ENCODE measurements at places on chromosomes 3 and 15.

GRCh38 chr3:61718565-61718964, 157.2 kb downstream of the PTPRG start:
- DNase-seq: no peak

DNA sequence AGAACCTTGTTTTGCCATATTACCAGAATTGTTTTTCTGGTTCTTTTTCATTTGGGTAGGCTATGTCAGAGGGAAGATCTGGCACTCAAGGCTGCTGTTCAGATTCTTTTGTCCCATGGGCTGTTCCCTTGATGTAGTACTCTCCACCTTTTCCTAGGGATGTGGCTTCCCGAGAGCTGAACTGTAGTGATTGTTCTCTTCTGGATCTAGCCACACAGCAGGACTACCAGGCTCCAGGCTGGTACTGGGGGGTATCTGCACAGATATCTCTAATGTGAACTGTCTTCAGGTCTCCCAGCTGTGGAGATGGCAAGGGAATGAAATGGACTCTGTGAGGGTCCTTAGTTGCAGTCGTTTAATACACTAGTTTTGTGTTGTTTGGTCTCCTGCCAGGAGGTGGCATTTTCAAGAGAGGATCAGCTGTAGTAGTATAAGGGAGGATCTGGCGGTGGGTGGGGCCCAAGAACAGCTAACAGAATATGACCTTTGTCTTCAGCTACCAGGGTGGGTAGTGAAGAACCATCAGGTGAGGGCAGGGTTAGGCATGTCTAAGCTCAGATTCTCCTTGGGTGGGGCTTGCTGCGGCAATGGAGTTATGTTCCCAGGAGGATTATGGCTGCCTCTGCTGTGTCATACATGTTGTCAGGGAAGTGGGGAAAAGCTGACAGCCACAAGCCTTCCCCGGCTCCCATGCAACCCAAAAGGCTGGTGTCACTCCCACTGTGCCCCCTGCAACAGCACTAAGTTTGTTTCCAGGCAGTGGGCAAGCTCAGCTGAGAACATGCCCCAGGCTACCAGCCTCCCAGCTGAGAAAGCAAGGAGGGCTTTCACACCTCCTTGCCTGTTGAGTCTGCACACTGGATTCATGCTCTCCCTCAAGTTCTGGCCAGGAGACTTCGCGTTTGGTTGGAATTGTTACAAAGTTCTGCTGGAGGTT, 252.5 kb downstream of the ISL2 start:
- DNase-seq: no peak

DNA sequence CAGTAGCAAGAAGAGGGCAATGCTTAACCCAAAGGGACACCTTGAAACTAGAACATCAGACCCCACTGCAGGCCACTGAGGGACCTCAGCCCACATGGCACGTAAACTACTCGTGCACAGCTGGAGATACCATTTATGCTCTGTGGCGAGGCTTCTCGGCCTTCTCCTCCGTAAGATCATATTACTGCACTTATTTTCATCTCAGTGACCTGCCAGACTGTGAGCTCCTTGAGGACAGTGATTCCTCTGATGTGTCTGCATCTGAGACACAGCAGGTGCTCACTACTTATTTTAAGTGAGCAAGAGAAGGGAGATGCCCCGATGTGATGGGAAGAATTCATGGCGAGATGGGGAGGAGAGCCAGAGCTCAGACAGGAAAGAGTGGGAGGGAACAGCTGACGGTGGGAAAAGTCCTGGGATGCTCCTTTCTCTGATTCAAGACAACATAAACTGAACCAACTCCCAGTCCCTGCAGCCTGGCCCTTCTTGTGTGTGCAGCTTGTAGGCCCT, 137.6 kb downstream of the RPLP1 start:
- DNase-seq: no peak

DNA sequence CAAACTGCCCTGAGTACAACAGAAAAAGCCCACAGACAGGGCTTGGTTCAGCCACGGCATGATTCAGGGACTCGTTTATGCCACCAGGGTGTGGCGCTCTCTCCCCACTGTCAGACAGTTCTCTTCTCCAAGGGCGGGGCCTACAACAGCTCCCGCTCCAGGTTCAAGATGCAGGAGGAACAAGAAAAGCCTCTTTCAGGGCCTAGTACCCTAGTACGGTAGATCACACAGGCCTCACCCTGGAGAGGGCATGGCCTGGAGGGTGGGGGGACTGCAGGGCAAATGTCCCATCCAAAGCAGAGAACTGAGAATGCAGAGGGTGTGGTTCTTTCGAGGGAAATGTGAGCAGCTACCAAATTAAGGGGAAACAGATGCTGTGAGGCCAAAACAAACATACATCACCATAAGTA, 12.0 kb downstream of the MESD start:
- peak; percentile 80 for DNase-seq

DNA sequence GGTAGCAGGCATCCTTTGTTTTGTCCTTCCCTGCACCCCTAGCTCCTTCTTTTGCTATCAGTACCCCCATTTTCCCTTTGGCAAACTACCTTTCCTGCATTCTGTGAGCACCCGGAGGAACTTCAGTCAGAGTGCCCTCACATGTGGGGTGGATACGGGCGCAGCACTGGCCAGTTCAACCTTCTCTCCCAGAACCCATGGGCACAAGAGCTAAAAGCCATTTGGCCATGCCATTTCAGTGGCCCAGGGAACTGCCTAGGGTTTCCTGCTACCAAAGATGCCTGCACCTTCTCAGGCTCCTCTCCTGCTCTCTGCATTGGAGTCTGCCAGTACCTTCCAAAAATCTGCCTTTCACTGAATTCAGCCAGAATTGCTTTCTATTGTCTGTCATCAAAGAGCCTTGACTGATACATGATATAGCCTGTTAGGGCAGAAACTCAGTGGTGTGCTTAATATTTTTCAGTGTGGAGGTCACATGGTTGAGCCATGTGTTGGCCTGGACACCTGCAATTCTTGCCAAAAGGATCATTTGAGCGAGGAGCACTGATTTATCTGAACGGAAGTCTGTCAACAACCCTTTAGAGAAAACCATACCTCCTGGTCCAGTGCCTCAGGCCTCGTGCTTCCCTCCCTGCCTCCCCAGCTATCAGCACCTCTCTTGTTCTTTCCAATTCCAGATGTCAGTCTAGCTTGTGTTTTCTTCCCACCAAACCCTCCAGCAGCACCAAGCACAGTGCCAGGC, 27.0 kb upstream of the HHATL start:
- DNase-seq: no peak

DNA sequence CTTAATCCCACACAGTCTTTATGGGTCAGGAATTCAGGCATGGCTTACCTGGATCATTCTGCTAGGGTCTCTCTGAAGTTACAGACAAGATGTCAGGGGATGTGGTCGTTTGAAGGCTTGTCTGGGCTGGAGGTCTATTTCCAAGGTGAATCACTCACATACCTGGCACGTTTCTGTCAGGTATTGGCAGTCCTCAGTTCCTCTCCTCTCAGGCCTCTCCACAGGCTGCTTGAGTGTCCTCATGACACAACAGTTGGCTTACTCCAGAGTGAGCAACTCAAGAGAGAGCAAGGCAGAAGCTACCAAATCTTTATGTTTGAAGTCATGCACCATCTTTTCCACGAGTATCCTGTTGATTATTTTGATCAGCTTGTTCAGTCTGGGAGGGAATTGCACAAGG, 43.9 kb upstream of the PARP14 start:
- no peak for DNase-seq
